Common myeloid progenitor, CD34-positive (primary cell): ENCODE measurements at places on chromosomes 1 and 21.

GRCh38 chr1:199861020-199861795 lies 166.3 kb upstream of the NR5A2 start:
- H3K27ac ChIP-seq: no peak overlapping the region
- no peak overlapping the region for H3K4me3 ChIP-seq
- H3K4me1 ChIP-seq: peaks cover 22% of the 10 kb centered on the region
- DNase-seq: no peak
- H3K27me3 ChIP-seq: no peaks in the 10 kb centered on the region

- H3K27me3 ChIP-seq: no peaks in the 10 kb centered on the region
- H3K36me3 ChIP-seq: no peaks in the 10 kb centered on the region
- no peak overlapping the region for H3K27ac ChIP-seq
- H3K4me3 ChIP-seq: no peak overlapping the region
- DNase-seq: no peak
- peaks cover 5% of the 10 kb centered on the region for H3K4me1 ChIP-seq
Observed at GRCh38 chr1:205856433-205856832, 6.5 kb upstream of the PM20D1 start.

- no peaks in the 10 kb centered on the region for H3K4me1 ChIP-seq
- no peaks in the 10 kb centered on the region for H3K27me3 ChIP-seq
- no peaks in the 10 kb centered on the region for H3K36me3 ChIP-seq
- DNase-seq: no peak
- no peak overlapping the region for H3K4me3 ChIP-seq
- H3K27ac ChIP-seq: no peak overlapping the region
Observed at GRCh38 chr21:33008333-33009051, 17.2 kb upstream of the OLIG2 start.

- H3K27me3 ChIP-seq: no peaks in the 10 kb centered on the region
- H3K27ac ChIP-seq: no peak overlapping the region
- no peaks in the 10 kb centered on the region for H3K36me3 ChIP-seq
- H3K4me1 ChIP-seq: no peaks in the 10 kb centered on the region
Observed at GRCh38 chr1:226093621-226094020, 31.1 kb downstream of the H3-3A start.
